ENCODE measurements at places on chromosomes 16 and 17.

DNA sequence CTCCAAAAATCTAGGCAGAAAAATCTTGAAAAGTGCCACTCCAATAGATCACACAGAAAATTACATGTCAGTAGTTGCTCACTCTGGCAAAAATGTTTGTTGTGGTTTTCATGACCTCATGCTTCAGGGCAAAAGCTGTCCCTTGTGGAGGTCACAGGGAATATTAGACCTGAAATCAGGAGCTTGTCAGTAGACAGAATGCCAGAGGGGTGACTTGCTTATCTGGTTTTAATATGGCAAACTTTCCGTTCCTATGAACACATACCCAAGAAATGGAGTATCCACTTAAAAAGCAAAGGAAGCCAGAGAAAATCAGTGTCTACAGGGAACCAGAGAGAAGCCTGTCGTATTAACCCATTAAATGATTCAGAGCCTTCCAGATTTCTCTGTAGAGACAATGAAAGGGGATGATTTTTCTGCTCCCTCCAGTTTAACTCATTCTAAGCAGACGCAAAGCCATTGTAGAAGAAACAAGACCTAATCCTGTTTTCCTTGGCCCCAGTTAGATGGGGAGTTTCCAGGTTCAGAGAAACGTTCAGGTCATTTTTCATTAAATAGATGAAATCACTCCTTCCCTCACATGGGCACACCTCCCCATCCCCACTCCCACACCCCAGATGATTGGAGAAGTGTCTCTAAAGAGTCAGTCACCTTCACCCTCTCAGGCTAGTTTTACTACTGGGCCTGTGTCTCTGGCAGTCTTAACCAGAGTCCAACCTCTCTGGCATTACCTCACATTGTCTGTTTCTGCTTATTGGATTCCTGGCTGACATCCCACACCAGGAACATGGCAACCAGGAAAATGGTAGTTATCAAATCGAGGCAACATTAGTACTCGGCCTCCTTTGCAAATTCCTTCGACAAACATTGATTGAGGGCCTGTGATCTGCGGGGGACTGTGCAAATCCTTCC, 6.0 kb downstream of the SOX9 start:
- DNase-seq, result peak; percentile 73

GRCh38 chr17:58756246-58757161, 850 bp downstream of the PPM1E start:
- DNase-seq, result no peak

GRCh38 chr17:2797226-2797625, 988 bp downstream of the RAP1GAP2 start:
- no peak for DNase-seq

DNA sequence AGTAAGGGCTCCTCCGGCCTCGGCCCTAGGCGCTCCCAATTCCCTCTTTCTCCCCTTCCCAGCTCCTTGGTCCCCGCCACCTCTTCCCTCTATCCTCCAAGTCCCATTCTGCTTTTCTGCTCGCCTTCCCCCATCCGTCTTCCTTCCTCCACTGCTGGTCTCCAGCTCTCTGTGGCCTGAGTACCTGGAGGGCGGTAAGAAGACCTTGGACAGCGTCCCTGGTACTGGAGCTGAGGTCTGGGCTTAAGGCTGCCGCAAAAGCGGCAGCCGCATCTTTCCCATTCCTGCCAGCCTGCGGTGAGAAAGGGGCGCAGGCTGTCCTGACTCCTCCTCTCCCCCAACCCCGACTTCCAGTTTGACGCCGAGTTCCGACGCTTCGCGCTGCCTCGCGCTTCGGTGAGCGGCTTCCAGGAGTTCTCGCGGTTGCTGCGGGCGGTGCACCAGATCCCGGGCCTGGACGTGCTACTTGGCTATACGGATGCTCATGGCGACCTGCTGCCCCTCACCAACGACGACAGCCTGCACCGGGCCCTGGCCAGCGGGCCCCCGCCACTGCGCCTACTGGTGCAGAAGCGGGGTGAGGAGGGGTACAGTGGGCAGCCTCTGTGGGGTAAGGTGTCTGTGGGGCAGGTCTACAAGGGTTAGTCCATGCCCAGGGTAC, 471 bp downstream of the PARD6A start:
- peak; percentile 23 for DNase-seq

DNA sequence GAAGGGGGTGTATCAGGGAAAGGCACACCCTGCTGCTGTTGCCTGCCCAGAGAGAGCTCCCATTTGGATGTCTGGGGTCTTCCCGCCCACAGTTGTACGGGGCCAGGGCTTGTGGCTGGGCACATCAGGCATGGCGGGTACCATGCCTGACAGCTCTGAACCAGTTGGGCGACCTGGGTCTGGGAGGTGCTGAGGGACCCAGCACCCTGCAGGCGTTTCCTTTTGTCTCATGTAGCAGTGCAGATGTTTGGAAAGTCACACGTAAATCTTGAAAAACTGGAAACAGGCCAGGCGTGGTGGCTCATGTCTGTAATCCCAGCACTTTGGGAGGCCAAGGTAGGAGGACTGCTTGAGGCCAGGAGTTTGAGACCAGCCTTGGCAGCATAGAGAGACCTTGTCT, 8.4 kb upstream of the JPT2 start:
- no peak for DNase-seq

- DNase-seq, result no peak
These were observed 5.4 kb downstream of the GINS2 start for GRCh38 chr16:85683363-85683762.

- peak; percentile 97 for DNase-seq
These were observed 4.2 kb downstream of the METRNL start for GRCh38 chr17:83083368-83084201.

DNA sequence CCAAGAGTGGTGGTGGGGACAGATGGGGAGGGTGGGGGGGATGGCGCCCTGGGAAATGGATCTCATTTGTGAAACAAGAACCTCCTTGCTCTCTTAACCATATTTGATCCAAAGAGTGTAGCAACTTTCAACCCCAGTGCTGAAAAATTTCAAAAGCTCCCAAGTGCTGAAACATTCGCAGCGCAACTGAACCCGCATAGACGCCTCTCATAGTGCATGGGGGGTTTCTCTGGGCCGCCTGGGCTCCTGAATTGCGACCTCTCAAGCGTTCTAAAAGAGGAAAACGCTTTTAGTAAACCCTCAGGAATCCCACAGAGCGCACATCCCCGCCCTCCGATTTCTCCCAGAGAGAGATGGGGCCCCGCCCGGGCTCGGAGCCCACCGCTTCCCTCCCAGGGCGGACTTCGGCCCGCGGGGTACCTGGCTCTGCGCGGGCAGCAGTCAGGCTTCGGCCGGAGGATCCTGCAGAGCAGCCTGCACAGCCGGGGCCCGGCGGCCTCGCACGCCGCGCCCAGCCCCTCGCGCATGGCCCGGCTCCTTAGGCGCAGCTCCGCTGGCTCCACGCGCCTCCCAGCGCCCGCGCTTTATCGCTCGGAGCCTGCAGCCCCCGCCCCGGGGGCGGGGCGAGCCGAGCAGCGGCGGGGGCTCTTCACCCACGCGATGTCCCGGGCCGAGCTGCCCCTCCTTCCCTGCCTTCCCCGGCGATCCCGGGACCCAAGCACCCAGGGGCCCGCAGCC, 7.0 kb downstream of the NOS2 start:
- peak; percentile 6 for DNase-seq

DNA sequence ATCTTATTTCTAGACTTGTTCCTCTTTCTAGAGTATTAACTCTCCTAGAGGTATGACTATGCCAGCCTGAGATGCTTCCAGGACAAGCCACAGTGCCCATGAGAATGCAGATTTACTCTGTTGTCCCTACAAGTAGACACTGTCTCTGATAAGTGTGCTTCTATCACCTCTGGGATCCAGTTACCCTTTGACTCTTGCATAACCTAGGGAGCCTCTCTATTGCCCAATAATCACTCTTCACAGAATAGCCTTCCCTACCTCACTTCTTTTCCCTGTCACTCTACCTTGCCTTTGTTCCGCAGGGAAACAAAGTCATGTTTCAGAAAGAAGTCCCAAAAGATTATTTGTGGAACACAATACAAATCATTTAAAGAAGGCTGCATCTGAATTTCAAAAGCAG, 1.6 kb upstream of the KRT34 start:
- no peak for DNase-seq

DNA sequence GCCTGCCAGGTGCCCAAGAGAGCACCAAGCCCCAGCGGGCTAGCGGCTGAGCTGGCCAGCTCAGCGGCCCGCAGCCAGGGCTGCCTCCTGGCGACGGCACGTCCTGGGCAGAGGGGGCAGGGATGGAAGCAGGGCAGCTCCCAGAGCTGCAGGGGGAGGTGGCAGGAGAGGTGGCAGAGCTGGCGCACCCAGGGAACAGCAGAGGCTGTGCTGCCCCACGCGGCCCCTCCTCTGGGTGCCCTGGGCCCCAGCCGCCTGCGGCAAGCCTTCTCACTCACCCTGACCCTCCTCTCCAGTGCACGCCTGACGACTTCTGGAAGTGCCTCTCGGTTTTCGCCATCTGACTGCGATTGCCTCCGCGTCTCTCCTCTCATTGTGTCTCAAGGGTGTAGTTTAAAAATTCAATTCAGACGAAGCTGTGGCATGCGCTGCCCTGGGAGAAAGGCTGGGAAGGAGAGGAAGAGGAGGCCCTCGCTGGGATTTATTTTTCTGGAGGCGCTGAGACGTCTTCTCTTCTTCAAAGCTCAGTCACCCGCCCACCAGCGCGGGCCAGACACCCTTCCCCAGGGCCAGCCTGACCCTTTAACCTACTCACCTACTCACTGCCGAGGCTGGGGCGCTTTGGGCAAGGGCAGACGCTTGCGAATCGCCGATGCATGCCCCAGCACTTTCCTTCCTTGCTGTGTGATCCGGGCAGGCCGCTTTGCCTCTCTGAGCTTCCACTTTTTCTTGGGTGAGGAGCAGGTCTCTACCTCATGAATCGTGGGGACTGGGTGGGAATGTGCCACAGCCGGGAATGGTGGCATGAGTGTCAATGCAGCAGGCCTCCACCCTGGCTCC, 24.9 kb downstream of the GSE1 start:
- no peak for DNase-seq

DNA sequence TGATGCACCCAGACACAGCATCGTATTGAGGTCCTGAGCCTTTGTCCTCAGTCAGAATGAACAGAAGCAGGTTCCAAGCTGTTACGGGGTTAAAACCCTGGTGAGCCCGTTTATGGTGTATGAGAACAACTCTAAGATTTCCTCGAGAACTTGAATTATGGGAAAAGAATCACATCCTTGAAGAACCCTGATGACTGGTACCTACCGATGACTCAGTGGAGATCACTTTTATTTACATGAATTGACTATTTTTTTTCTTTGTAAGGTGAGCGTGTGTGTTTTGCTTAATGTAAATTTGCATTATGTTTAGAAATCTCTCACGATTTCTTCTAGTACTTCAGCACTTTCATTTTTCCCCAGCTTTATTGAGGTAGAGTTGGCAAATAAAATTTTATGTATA, 3.3 kb upstream of the KRTAP4-4 start:
- peak; percentile 5 for DNase-seq

DNA sequence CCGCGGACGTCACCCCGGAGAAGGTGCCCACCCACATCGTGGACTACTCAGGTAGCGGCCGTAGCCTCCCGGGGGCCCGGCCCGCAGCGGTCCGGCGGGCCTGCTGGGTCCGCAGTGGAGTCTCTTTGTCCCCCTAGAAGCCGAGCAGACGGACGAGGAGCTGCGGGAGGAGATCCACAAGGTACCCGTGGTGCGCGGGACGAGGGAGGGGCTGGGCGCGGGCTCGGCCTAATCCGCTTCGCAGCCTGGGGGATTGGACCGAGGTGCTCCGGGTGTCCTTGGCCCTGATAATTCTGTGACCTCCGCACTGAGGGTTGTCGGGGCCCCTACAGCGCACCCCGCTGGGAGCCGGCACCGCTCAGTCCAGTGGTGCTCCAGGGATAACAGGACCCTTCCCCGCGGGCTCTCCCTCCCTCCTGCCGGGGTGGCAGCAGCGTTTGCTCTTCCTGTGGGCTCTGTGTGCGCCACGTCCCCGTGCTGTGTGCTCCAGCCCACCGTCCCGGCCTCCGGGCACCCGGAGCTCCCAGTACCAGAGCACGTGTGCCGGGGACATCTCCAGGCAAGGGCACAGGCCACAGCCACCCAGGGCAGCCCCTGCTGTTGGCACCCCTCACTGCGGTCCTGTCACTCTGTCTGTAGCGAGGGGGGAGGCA, 713 bp downstream of the RHOT2 start:
- no peak for DNase-seq

DNA sequence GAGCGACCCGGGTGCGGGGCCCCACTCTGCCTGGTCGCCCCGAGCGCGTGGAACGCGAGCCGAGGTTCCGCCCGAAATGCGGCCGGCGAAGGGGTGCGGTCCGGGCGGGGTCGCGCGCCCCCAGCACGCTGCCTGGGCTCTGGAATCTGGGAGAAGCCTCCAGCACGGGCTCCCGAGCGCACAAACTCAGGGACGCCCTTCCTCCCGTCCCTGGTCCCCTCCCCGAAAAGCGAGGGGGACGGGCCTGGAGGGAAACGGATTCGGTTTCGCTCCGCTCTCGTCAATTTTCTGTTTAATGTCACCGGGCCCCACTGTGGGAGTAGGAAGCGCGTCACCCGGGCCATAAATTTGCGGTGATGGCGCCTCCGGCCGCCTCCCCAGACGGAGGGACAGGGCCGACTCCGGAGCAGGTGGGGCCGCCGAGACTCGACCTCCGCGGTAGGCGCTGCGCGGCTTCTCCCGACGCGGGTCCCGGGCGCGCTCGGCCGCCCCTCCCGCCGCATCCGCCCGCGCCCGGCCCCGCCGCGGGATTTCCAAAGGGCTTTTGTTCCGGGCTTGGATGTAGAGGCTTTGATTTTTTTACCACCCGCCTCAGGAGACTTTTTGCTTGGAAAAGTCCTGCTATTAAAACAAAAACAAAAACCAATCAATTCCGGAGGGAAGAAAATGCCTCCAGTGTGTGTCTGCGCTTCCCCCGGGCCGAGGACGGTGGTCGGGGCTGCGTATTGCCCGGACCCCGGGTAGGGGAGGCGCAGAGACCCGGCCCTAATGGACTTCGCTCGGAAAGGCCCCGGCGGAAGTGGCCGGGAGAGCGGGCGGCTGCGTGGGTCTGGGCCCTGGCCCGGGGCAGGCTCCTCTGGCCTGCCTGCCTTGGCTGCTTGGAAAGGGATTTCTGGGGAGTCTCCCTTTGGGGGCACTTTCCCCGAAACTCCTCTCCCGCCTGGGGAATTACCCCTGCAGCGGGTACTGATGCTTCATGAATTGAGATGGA, 7.9 kb upstream of the BAHCC1 start:
- peak; percentile 82 for DNase-seq

GRCh38 chr16:57504001-57504400, 17.7 kb upstream of the DOK4 start:
- DNase-seq, result no peak

GRCh38 chr17:56109836-56110235, 43.4 kb upstream of the ANKFN1 start:
- no peak for DNase-seq

- no peak for DNase-seq
These were observed 943 bp upstream of the PIP4K2B start for GRCh38 chr17:38800237-38800760.

- DNase-seq, result no peak
These were observed 67.8 kb upstream of the AXIN2 start for GRCh38 chr17:65629234-65629690.

GRCh38 chr16:85330694-85331188, 218.5 kb upstream of the CIBAR2 start:
- DNase-seq, result peak; percentile 89

- peak; percentile 87 for DNase-seq
These were observed 2.3 kb downstream of the LRRC3C start for GRCh38 chr17:39929646-39930407.
